Ovary (tissue), 10 donors: ENCODE measurements at places on chromosomes 2 and 18. TPM values are rescaled to one million over a fixed set of nuclear protein-coding genes. Genes with fewer than 3 reads are reported as not detected.

- DNase-seq: no peak
Observed at GRCh38 chr2:53941749-53942148, 29.0 kb downstream of the PSME4 start.

The SETBP1 gene
- total RNA-seq: 28.4 TPM

The CFAP65 gene
- total RNA-seq: 0.82 TPM

DNA sequence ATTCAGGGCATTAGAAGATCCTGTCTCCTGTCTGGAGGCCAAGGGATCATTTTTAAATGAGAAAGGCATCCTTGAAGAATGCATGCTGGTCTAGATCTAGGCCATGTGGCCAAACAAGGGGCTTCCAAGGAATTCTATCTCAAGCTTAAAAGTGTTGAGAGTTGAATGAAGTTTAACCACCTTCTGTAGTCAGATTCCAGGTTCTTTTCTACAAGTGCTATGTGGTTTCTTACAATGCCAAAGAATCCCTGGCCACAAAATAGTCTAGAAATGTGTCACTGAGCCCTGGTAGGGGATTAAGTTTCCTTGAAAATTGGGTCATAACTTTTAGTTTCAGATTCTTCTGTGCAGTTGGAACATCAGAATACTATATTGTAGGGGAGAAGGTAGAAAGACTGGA lies 640.7 kb upstream of the ACVR2A start:
- no peak for DNase-seq
